ENCODE measurements at places on chromosomes 1 and 21.

DNA sequence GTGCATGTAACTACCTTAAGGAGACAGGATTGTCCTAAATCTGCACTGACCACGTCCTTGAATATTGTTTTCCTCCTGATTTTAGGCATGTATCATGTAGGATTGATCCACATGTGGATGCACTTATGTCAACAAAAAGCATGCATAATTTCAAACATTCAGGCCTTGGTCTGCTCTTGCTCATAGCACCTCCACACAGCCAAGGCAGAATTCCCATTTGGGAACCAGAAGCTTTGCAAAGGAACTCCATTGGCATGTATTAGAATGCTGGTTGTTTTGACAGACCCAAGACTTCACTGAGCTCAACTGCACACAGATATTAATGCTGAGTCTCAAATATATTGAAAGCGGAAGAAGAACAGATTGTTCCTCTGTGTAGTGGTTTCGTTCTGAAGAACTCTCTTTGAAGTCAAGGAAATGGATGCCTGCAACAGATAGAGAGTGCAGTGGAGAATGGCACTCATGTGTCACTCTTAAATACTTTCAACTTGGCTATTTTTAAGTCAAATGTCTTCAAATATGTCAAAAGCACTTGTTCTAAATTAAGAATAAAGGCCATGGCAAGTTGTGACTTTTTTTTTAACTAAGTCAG, 387.6 kb downstream of the LTN1 start:
- DNase-seq, result no peak

GRCh38 chr1:169109561-169110134, 3.2 kb downstream of the ATP1B1 start:
- DNase-seq, result no peak

DNA sequence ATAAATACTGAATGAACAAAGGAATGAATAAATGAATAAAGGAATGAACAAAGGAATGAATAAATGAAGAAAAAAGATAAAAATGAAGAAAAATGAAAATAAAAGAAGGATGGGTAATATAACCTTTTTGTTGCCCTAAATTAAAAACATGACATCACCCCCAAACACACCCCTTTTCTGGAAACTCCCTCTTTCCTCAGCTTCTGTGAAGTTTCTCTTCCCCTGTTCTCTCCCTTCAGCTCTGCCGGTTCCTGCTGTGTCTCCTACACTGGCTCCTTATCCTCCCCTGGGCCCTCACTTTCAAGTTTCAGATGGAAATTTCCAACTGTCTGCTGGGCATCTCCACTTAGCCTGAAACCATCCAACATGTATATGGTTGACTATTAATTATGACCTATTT, 37.9 kb downstream of the RAB3B start:
- no peak for DNase-seq

DNA sequence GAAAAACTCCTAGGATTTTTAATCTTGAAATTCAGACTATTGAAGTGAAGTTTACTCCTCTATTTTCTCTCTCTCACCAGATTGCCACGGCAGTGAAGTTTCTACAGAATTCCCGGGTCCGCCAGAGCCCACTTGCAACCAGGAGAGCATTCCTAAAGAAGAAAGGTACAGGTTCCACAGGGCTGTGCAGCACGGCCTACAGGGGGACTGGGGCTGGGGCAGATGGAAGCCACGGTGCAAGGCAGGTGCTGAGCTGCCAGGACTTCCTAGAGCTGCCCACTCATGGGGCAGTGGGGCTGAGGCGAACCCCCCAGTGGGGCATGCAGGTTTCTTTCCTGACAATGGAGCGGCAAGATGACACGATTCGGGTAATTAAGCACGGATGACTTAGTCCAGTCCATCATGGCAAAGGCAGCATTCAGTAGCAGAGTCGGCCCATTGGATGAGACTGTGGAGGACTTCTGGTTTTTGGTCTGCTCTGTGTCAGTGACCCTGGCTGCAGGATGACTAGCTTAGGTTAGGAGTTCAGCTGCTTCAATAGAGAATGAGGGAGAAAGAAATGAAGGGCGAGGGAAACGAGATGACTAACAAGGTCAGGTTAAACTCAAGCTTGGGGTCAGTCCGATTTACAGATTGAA, 61.5 kb downstream of the PEX14 start:
- DNase-seq, result no peak

DNA sequence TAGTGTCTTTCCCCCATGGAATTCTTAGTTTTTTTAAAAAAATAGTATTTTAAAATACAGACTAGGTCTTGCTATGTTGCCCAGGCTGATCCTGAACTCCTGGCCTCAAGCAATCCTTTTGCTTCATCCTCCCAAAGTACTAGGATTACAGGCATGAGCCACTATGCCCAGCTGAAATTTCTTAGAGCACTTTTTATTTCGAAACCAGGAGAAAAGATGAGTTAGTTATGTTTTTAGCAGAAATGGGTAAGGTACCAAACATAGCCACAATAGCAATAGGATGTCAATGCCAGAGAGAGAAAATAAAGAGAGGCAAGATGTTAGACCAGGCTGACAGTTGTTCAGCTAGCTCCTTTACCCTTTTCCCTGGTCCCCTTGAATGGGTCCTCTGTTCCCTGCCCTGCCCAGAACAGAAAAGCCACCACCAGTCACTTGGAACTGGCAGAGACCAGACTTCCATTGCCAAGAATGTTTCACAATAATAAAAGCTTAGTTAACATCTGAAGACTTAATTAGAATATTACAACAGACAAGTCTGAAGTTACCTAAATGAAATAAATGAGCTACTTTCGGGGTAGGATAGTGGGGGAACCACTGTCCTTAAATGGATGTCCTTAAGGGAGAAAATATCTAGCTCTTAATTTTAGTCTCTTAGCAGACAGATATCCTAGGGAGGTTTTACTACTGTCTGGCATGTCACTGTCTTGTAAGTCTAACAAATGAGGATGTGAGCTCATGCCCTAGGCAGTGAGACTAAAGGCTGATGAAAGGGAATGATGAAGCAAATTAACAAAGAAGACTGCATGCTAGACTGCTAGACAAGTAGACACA, 54.3 kb downstream of the ABL2 start:
- DNase-seq, result no peak

GRCh38 chr21:45074818-45075595, 627 bp downstream of the ADARB1 start:
- peak; percentile 33 for DNase-seq

DNA sequence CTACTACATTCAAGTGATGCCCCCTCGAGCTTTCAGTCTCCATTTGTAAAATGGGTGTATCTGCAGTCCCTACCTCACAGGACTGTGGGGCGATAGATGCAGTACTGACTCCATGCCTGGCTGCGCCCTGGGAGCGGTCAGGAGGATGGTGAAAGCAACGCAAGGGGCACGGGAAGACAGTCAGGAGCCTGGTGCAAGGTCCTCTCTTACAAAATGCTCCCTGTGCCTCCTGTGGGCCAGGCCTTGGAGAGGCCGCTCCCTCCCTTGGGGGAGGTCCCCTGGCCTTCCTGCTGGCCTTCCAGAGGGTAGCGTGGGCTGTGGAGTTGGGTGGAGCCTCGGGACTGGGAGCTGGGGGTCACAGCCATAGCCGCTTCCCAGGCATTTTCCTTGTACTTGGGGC, 21.6 kb downstream of the FAM151A start:
- no peak for DNase-seq

DNA sequence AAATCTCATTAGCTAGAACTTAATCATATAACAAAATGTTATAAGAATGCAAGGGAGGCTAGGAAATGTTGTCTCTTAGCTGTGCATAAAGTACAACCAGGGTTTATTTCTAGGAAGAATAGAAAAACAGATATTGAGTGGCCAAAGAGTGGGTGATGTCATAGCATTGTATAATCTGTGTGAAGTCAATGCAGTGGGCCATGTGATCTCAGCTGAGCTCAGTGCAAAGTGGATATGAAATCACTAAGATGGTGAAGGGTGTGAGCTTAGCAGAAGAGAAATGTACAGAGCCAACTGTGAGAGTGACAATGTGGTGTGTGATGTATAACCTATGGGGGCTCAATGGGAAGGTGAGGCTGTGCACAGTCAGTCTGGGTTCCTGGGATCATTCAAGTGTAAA, 29.7 kb upstream of the DUSP23 start:
- DNase-seq, result no peak

DNA sequence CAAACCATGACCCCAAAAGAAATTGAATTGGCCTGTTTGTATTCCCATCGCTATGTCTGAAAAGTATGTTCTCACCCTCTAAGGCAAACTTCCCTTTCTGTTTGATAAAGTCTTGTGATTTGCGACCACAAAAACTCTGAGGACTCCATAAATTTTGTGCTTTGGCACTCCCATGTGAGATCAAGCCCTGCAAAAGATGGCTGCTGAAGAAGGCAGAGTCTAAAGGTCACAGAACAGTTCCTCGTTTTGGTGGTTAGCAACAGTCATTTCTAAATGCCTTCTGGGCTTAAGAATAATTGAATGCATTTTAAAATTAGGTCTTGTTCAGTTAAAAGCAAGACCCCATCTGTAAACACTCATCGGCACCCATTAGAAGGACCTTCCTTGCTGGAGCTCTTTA, 441.6 kb downstream of the OMA1 start:
- DNase-seq, result no peak

DNA sequence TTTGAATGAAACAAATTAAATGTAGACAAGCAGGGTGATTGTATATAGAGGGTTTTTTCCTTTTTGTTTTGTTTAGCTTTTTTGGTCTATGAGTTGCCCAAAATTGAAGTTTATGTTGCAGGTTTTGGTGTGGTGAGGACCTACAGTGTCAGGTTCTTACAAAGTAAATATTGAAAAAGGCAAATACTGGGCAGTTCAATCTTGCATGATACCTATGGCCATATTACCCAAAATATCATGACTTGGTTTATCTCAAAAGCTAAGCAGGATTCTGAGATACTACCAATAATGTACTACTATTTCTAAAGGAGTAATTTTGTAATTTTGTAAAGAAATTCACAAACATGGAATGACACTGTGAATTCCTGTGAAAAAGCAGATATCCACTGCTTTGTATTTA, 1.8 kb downstream of the DNAJB4 start:
- no peak for DNase-seq

DNA sequence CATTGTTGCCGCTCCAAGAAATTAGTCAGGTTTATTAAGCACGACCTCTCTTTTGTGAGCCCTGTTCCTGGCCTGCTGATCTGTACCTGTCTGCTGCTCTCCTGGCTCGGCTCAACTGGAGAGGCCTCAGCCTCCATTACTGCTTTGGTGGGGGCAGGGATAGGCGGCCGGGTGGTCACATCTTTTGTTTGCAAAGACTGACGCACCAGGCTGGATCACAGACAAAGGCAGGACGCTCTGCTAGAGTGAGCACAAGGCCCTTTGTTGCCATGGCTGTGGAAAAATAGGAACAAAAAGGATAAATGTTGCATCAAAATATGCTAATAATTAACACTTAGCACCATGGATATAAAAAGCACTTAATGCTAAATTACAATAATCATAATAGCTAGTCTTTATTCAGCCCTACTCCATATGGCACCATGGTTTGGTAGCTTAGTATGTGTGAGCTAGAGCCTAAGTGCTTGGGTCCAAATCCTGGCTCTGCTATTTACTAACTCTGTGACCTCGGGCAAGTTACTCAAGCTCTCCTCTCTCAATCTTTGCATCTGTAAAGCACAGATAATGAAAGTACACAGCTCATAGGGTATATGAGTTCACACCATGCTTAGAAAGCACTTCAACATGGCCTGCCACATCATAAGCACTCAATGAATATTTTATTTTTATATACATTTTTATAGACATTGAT, 28.9 kb upstream of the HPDL start:
- DNase-seq, result no peak

GRCh38 chr1:52825868-52826267, 16.7 kb upstream of the ZYG11A start:
- DNase-seq, result no peak

Data from activated CD4-positive, alpha-beta T cell treated with anti-CD3 and anti-CD28 coated beads for 4 hours (primary cell).